ENCODE measurements at places on chromosomes 11 and 22.

- DNase-seq = no peak
Observed at GRCh38 chr11:29518389-29519174, 498.2 kb downstream of the KCNA4 start.

- no peak for DNase-seq
Observed at GRCh38 chr11:128728767-128729587, 35.1 kb downstream of the FLI1 start.

DNA sequence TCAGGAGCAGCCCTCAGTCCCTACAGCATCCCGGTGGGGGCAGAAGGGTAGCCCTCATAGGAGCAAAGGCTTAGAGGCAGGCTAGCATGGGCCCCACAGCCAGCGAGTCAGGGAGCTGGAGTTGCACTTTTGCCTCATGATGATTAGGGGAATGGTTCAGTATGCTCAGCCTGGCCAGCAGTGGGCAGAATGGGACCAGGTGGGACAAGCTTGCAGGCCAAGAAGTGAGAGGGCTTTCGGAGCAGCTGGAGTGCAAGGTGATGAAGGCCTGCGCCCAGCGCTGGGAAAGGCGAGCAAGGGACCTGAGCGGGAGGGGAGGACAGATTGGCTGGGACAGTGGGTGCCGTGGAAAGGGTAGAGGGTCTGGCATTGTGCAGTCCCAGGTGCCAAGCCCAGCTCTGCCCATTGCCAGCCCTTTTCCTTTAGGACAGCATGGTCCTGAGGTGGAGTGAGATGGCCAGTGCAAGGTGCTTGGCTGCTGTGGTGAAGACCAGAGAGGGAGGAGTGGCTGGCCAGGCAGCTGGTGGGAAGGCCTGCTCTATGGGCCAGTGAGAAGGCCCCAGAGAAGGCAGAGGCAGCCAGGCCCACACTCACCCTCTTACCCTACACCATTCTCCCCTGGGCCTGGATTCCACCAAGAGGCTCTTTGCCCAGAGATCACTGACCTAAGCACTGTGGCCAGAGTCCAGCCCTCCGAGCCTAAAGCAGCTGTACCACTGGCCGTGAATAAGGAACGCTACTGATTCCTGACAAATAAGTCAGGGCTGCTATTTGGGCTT lies 47.9 kb upstream of the SUSD2 start:
- no peak for DNase-seq

- DNase-seq = no peak
Observed at GRCh38 chr11:96173422-96173821, 169.6 kb downstream of the MAML2 start.

DNA sequence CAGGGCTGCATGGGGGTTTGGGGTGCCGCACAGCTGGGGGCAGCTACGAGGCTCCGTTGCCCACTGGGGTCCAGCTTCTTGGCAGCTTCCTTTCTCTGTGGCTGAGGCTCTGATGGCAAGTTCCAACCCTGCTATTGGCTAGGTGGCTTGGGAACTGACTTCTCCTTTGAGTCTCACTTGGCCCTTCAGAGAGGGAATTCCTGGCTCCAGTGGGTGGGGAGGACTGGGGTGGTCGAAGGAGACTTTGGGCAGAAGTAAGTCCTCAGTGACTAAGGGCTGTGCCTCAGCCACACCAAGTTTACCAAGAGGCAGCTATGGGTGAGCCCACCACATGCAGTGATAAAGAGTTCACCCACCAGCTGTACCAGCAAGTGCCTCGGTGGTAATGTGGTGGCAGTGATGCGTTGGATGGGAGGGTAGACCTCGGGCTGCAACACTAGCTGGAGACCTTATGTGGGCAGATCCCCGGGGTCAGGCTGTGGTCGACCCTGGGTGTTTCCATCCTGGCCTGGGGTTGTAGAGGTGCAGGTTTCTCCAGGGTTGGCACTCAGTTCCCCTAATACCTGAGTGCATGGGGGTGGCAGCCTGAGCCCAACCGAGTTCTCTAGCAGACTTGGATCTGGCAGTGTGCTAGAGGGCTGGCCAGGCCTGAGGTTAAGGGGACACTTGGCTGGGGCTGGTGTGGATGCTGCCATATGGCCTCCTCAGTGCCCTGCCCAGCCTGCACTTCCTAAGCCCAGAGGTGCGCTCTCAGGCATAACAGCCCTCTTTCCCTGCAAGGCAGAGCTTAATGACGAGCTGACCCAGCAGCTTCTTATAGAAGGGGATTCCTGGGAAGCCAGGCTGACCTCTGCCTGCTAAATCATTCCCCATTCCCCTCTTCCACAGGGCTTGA lies 197.0 kb upstream of the CADM1 start:
- DNase-seq = no peak

DNA sequence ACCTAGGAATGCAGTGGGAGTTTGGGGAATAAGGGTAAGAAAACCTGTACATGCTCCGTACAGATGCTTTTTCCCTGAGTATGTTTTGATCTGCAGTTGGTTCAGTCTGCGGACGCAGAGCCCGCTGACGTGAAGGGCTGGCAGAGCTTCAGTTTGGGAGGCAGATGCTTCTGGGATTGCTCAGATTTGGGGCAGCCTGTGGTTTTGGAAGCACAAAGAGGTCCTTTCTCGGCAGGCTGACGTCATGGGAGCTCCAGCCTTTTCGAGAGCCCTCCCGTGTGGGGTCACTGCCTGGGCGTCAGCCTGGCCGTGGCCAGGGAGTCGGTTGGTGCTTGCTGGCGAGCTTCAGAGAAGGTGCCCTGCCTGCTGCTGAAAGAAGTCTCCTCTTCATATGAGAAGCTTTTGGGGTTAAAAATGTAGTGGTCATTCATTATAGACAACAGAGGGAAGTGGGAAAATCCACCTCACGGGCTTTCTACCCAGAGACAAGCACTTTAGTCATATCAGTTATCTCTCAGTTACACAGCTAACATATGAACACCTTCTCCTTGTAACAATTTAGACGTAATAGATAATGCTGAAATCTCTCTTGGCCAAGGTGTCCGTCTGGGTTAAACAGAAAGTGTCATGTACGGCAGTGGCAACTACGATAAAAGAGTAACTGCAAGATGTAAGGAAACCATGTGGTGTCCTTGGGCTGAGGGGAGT lies 26.8 kb downstream of the TPCN2 start:
- no peak for DNase-seq

GRCh38 chr11:72720047-72720446 lies 32.2 kb downstream of the ARAP1 start:
- no peak for DNase-seq

GRCh38 chr11:114566276-114566675 lies 6.6 kb upstream of the NXPE1 start:
- DNase-seq = no peak

- no peak for DNase-seq
Observed at GRCh38 chr11:131422496-131422895, 52.1 kb downstream of the NTM start.

DNA sequence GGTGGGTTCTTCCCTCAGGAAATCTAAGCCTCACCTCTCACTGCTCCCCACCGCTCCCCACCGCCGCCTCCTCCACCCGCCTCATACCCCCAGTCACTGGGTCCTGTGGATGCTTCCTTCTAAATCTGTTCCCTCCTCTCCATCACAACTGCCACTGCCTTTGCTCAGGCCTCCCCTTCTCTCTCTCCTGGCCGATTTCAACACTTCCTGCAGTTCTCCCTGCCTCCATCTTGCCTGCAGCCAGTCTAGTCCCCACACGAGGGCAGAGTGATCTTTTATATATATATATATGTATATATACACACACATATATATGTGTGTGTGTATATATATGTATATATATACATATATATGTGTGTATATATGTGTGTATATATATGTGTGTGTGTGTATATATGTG lies 27.8 kb downstream of the CREB3L1 start:
- DNase-seq = no peak

DNA sequence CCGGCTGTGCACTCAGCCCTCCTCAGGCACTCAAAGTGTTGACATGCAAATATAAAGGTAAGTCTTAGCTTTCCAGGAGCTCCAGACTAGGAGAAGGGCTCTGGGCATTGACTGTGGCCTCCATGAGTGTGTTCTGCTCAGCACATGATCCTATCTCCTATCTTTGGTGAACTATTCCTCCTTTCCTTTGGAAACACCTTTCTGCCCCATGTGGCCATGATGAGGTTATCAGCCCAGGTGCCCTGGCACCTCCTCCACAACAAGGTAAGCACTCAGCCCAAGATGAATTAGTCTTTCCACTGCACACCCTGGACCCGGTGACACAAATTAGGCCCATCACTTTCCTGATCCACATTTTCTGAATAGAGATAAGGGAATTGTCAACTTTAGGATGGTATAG lies 37.9 kb upstream of the LMO1 start:
- no peak for DNase-seq

- no peak for DNase-seq
Observed at GRCh38 chr11:65851083-65851579, 6.8 kb downstream of the CFL1 start.

GRCh38 chr22:49083607-49084006 lies 744.1 kb downstream of the BRD1 start:
- no peak for DNase-seq

DNA sequence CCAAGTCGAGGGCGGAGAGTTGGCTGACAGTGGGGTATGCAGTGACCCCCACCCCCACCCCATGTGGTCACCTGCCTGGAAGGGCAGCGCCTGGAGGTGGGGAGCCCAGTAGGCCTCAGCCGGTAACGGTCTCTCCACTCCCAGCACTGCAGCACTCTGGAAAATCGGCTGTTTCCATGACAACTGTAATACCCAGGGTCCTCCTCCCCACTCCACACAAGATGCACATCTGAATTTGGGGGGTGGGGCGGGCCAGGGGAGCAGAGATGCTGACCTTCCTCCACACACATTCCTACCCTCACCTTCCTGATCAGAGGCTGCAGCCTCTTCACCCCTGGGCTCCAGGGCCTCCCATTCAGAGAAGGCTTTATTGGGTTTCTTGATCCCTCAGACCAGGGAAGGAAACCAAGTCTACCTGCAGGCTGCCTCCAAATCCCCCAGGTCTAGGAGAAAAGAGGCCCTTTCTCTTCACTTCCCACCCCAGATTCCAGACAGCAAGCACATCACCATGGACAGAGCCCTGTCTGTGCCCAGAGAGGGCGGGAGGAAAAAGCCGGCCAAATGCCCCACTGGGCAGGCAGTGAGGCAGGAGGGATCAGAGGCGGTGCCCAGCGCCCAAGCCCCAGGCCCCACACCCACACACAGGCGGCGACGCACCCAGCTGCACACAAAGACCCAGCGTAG lies 46.5 kb downstream of the SLC22A12 start:
- DNase-seq = no peak

All from DMS79 (cell line).